Natural killer cell (primary cell): ENCODE measurements at places on chromosomes 16 and 17.

GRCh38 chr16:86532526-86532815 is 22.1 kb downstream of the FOXF1 start:
- H3K27me3 ChIP-seq: no peaks in the 10 kb centered on the region
- no peak overlapping the region for H3K4me3 ChIP-seq
- no peak for DNase-seq
- no peaks in the 10 kb centered on the region for H3K4me1 ChIP-seq
- H3K36me3 ChIP-seq: peaks cover 5% of the 10 kb centered on the region

GRCh38 chr17:62668091-62668804 is 40.8 kb downstream of the MRC2 start:
- DNase-seq: no peak
- H3K27me3 ChIP-seq: no peaks in the 10 kb centered on the region
- H3K36me3 ChIP-seq: no peaks in the 10 kb centered on the region
- no peaks in the 10 kb centered on the region for H3K4me1 ChIP-seq
- no peak overlapping the region for H3K4me3 ChIP-seq

- H3K4me3 ChIP-seq: no peak overlapping the region
- no peak for DNase-seq
- no peaks in the 10 kb centered on the region for H3K4me1 ChIP-seq
- H3K27me3 ChIP-seq: no peaks in the 10 kb centered on the region
These were observed 25.6 kb downstream of the MAPK8IP3 start for GRCh38 chr16:1731603-1732002.

- no peaks in the 10 kb centered on the region for H3K36me3 ChIP-seq
- H3K4me3 ChIP-seq: no peak overlapping the region
- H3K27ac ChIP-seq: no peak overlapping the region
- H3K27me3 ChIP-seq: no peaks in the 10 kb centered on the region
These were observed 197.3 kb downstream of the ANKFN1 start for GRCh38 chr17:56350592-56350991.

DNA sequence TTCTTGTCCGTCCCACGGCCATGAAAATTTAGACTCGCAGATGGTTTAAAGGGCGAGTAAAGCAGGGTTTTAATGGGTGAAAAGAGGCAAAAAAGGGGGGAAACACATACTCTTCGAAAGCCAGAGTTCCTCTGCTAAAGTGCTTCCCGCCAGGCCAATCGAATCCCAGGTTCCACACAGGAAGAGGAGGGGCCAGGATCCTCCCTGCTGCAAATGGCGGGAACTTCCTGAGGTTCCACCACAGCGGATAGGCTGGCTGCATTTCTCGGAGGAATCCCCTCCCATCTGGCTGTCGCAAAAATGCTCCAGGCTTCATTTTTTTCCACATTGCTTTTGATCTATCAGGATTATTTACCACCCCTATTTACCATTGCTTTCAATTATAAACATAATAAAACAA is 670.1 kb upstream of the CA10 start:
- DNase-seq: no peak
- no peaks in the 10 kb centered on the region for H3K4me1 ChIP-seq
- no peak overlapping the region for H3K4me3 ChIP-seq
- H3K36me3 ChIP-seq: no peaks in the 10 kb centered on the region
- no peaks in the 10 kb centered on the region for H3K27me3 ChIP-seq
- no peak overlapping the region for H3K27ac ChIP-seq

DNA sequence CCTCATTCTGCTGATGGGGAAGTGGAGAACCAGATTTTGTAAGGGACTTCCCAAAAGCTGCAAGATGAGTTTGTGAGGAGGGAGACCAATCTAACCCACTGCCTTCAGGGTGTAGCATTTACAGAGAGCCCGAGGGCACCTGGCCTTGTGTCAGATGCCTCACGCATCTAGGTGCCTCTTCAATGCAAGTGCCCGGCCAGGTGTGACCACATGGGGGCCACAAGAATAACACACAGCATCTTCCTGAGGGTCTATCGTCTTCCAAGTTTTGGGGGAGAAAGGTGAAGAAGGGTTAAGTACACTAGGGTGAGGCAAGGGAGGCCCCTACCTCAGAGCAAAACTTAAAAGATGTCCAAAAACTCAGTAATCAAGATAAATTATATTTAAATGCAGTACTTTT is 401.7 kb upstream of the CDH5 start:
- no peaks in the 10 kb centered on the region for H3K36me3 ChIP-seq
- no peaks in the 10 kb centered on the region for H3K27me3 ChIP-seq
- H3K27ac ChIP-seq: no peak overlapping the region

- no peaks in the 10 kb centered on the region for H3K4me1 ChIP-seq
- no peak overlapping the region for H3K4me3 ChIP-seq
- no peaks in the 10 kb centered on the region for H3K27me3 ChIP-seq
- no peaks in the 10 kb centered on the region for H3K36me3 ChIP-seq
- no peak for DNase-seq
These were observed 136.7 kb downstream of the MAF start for GRCh38 chr16:79463841-79464240.

GRCh38 chr17:14448818-14449217 is 147.9 kb downstream of the HS3ST3B1 start:
- no peaks in the 10 kb centered on the region for H3K4me1 ChIP-seq
- DNase-seq: no peak
- H3K4me3 ChIP-seq: no peak overlapping the region
- H3K27me3 ChIP-seq: no peaks in the 10 kb centered on the region
- no peak overlapping the region for H3K27ac ChIP-seq
- H3K36me3 ChIP-seq: no peaks in the 10 kb centered on the region
